Common myeloid progenitor, CD34-positive (primary cell): ENCODE measurements at places on chromosomes 2 and 18.

DNA sequence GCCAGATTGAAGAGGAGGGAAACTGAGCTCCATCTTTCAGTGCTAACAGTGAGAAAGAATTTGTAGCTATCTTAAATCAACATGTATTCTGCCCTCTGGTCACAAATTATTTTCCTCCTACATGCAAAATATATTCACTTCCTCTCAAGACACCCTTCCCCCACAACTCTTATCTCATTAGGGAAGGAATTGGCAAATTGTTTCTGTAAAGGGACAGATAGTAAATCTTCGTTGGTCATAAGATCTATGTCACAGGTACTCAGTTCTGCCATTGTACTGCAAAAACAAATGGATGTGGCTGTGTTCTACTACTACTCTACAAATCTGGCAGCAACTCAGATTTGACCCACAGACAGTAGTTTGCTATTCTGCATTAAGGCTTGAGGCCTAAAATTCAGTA, 53.0 kb upstream of the CYP20A1 start:
- DNase-seq: no peak

DNA sequence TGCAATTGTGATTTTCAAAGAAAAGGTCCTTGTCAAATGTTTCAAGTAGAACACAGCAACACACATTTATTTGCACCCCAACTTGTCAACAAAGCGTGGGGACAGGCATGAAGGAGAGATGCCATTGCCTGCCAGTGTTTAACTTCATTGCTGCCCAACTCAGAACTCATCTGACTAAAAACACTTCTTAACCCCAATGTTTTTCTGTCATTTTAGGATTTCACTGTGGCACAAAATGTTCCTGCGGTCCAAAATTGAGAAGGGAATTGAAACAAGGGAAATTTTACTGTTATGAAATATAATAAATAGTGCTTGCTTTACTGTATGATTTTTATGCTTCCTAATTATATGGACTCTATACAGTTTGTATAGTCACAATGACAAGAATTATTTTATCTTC, 45.7 kb downstream of the PMAIP1 start:
- DNase-seq: no peak

GRCh38 chr2:83561592-83561991, 897.5 kb downstream of the SUCLG1 start:
- no peak for DNase-seq

- DNase-seq: no peak
Measured at GRCh38 chr2:6446938-6447608, 418.6 kb downstream of the CMPK2 start.

- peak; percentile 69 for DNase-seq
Measured at GRCh38 chr2:28452534-28453081, 43.3 kb upstream of the PLB1 start.

GRCh38 chr18:36638224-36638623, 190.6 kb downstream of the TPGS2 start:
- no peak for DNase-seq

- no peak for DNase-seq
Measured at GRCh38 chr2:176834226-176834625, 378.4 kb upstream of the HNRNPA3 start.

DNA sequence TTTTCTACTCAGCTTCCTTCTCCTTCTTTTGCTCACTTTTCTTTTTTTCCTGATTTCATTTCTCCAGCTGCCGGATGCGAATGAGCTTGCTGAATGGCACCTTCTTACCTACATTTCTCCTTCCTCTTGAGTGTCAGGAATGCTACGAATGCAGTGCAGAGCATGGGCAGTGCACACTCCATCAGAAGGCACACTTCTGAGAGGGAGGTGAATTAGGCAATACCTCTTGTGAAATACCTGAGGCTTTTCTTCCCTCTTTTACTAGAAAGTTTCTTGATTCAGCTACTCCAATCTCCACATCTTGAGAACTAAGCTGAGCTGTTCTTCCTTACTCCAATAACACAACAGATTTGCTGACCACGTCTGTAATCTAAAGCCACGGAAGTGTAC, 51.1 kb downstream of the PLEKHM3 start:
- DNase-seq: no peak

- DNase-seq: peak; percentile 73
Measured at GRCh38 chr2:96138179-96139145, at the start of gene ASTL. ASTL (minus strand) TSS chr2:96138502; CDS start chr2:96138436, 66 bp downstream.

- DNase-seq: no peak
Measured at GRCh38 chr2:127640082-127641072, 5.6 kb upstream of the GPR17 start.

DNA sequence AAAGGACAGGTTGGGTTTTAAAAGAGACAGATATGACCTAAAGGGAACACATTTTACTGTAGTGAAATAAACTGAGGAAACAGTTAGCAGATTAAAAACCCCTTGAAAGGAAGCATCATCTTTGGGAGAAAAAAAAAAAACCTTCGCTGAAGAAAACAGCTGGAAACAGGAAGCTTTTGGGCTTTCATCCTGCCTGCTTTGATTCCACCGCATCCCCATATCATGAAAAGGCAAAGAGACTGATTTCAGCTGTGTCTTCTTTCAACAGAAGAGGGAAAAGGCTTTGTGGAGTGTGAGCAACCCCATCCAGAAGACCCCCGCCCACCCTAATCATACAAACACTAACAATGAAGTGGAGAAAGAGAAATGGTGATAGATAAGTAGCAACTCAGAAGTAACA, 86.4 kb downstream of the TCF4 start:
- no peak for DNase-seq

GRCh38 chr2:188416367-188416766, 124.7 kb downstream of the GULP1 start:
- no peak for DNase-seq

GRCh38 chr2:3503483-3503882, 15.8 kb downstream of the ADI1 start:
- DNase-seq: no peak

DNA sequence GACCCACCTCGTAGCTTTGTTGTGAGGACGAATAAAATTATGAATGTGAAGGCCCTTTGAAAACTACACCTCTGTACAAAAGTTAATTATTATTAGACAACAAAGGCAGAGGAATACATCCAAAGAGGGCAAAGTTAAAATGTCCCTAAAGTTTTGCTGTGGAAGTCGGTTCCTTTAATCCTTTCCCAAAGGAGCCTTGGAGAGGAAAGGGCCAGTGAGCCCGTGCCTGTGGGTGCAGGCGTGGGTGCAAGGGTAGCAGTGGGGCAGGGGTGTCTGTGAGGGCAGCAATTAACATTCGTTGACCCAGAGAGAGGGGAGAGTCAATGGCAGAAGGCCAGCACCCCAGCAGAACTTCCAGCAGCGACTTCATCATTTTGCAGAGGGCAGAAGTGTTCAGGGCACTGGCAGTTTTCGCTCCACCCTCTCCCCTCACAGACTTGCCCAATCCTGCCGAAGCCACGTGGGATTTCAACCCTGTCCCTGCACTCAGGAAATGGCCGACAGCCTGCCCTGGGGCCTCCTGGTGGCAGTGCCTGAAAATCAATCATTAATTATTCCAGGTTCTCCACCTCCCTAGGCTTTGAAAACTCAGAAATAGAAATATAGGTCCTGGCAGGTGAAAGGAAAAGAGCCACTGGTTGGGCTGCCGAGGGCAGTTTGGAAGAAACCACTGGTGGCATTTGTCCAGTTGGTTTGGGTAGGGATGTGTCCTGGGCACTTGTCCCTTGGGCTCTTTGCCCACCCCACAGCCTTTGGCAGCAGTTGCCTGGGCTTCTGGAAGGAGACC, 4.2 kb upstream of the PAX8 start:
- DNase-seq: peak; percentile 15

DNA sequence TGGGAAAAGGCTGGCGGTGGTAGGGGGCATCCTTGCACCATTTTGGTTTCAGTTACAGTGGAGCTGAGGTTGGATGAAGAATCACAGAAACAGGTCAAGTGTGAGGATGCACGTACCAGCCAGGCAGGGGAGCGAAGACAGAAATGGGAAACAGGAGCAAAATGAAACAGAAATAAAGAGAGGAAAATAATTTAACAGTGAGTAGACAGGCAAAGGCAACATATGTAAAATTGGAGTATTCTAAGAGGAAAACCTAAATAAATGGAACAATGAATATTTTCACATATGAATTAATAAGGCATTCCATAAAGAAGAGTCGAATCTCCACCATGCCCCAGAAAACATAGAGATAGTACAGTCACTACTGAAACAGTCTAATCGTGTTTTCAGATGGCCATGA, 29.7 kb downstream of the LRRFIP1 start:
- DNase-seq: no peak

DNA sequence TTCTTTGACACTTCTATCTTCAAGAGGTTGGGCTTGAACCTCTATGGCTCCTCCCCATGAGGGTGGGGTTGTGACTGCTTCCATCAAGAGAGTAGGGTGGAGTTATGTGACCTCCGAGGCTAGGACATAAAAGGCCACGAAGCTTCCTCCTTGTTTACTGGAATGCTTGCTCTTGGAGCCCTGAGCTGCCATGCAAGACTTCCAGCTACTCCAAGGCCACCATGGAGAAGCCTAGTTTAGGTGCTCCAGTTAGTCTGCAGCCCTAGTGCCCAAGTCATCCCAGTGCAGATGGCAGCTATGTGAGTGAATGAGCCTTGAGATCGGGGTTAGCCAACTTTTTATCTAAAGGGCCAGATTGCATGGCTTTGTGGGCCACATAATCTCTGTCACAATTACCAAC, 2.4 kb upstream of the MERTK start:
- no peak for DNase-seq

DNA sequence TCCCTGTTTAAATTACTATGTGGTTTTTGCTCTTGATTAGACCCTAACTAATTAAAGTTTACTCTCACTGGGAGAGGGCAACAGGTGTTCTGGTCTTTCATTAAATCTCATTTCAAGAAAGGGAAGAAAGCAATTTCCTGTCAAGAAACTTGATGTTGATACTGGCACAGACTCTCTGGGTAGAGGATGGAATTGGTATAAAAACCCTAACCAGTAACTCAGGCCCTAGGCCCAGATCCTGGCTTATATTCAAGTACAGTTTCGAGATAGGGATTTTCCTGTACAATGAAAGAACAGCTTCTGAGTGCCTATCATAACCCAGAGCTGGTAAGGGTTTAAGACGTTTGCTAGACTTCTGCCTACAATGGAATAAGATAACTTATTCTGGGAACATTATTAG, 61.6 kb upstream of the ACYP2 start:
- DNase-seq: no peak

GRCh38 chr18:24672165-24672941, 211.9 kb downstream of the HRH4 start:
- peak; percentile 75 for DNase-seq

- DNase-seq: peak; percentile 67
Measured at GRCh38 chr2:171706152-171706803, 19.0 kb downstream of the DYNC1I2 start.

DNA sequence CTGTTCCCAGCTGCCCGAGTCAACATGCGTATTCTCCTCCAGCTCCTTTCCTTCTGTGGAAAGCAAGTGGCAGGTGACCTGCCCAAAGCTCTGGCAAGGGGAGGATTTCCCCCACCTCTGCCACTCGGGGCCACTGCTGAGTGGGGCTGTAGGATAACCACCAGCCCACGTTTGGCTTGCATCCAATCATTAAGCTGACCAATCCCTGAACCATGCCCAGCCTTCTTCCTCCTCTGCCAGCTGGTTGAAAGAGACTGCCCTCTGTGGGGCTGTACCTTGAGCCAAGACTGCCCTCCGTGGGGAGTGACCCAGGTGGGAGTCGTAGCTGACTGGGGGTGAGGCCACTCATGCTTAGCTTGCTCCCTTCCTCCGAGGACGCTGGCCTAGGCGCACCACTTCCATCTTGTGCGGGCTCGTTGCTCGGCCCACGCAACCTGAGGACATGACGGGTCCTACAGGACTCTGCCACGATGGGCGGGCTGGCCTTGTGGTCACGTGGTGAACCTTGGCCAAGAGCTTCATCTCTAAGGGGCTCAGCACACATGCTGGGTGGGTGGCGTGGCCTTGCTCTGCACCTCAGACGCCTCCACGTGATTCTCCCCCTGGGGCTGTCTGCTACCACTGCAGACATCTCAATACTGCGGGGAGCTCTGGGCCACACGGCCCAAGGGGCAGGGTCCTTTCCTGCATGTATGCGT, 112.1 kb downstream of the NDUFA10 start:
- no peak for DNase-seq

GRCh38 chr2:239459606-239460005, 58.8 kb upstream of the HDAC4 start:
- no peak for DNase-seq

DNA sequence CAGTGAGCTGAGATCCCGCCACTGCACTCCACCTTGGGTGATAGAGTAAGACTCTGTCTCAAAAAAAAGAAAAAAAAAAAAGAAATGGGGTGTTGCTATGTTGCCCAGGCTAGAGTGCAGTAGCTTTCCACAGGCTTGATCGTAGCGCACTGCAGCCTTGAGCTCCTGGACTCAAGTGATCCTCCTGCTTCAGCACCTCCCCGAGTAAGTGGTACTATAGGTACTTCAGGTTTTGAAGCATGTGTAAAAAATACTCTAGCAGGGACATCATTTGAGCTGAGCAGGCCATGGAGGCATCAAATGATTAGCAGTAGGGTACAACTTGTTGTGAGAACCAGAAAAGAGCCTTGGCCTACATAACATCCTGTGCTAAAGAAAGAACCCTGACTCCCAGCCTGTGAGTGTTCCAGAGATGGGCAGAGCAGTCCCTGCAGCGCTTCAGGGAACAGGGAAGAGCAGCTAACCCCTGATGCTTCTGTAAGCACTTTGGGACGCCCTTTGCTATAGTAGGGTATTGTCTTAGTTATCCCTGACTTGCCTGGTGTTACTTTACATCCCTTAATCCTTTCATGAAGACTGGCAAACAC, 119.1 kb downstream of the NEDD4L start:
- DNase-seq: no peak
